ENCODE measurements at places on chromosomes 4 and X.

DNA sequence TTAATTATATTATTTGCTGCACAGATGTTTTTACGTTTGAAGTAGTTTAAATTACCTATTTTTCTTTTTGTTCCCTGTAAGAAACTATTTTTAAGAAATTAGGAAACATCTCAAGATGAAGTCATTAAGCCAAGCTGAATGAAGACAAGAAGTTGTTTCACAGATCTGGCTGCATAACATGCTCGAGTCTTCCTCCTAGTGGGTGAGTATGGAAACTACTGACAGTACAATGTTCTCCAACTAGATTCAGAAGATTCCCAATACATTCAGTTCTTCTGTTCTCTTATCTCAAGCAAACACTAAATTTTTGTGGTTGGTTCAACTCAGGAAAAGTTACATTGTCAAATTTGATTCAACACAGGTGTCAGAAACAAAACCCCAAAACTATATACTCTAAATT is 256.8 kb upstream of the VCX start:
- no peaks in the 10 kb centered on the region for H3K36me3 ChIP-seq
- no peak overlapping the region for H3K4me3 ChIP-seq
- no peaks in the 10 kb centered on the region for H3K27me3 ChIP-seq

DNA sequence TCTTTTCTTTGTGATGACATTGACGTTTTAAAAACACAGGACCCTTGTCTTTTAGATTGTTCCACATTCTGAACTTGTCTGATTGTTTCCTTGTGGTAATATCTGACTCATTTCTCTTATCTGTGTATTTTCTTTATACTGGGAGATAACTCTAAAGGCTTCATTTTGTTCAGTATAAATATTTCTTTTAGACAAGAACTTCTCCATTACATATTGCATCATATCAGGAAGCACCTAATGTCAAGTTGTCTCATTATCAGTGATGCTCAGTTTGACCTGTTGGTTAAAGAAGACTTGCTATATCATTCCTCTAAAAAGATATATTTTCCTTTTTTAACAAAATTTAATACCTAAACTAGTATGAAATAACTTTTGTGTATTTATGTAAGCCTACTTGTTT is 152.3 kb upstream of the BMP3 start:
- no peak overlapping the region for H3K4me3 ChIP-seq
- DNase-seq, result no peak
- H3K27ac ChIP-seq, result no peak overlapping the region
- no peaks in the 10 kb centered on the region for H3K4me1 ChIP-seq

- DNase-seq, result no peak
- no peaks in the 10 kb centered on the region for H3K27me3 ChIP-seq
- no peak overlapping the region for H3K4me3 ChIP-seq
- H3K4me1 ChIP-seq, result peaks cover 5% of the 10 kb centered on the region
These were observed 52.2 kb downstream of the SPATA18 start for GRCh38 chr4:52103319-52103718.

- no peak for DNase-seq
- H3K4me1 ChIP-seq, result no peaks in the 10 kb centered on the region
- no peak overlapping the region for H3K27ac ChIP-seq
- no peak overlapping the region for H3K4me3 ChIP-seq
- H3K27me3 ChIP-seq, result peaks cover 3% of the 10 kb centered on the region
- no peaks in the 10 kb centered on the region for H3K36me3 ChIP-seq
These were observed 24.8 kb downstream of the HMX1 start for GRCh38 chr4:8846826-8847225.

DNA sequence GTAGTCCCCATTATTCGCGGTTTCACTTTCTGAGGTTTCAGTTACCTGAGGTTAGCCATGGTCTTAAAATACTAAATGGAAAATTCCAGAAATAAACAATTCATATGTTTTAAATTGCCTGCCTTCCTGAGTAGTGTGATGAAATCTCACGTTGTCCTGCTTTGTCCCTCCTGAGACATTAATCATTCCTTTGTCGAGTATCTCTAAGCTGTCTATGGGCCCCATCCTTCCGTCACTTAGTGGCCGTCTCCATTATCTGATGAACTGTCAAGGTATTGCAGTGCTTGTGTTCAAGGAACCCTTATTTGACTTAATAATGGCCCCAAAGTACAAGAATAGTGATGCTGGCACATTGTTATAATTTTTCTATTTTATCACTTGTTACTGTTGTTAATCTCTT is 94.8 kb downstream of the ADGRL3 start:
- no peak overlapping the region for H3K27ac ChIP-seq
- no peaks in the 10 kb centered on the region for H3K27me3 ChIP-seq
- H3K4me3 ChIP-seq, result no peak overlapping the region
- DNase-seq, result no peak
- no peaks in the 10 kb centered on the region for H3K4me1 ChIP-seq
